ENCODE measurements at places on chromosomes 4 and X. TPM values are rescaled to one million over a fixed set of nuclear protein-coding genes. Genes with fewer than 3 reads are reported as not detected.

Gene OPN1LW
- not detected for total RNA-seq

GRCh38 chr4:8468746-8469535 lies 28.4 kb downstream of the TRMT44 start:
- H3K27ac ChIP-seq, result no peak overlapping the region
- DNase-seq, result peak; percentile 63
- H3K4me1 ChIP-seq, result peaks cover 5% of the 10 kb centered on the region
- no peak overlapping the region for H3K4me3 ChIP-seq
- H3K27me3 ChIP-seq, result no peaks in the 10 kb centered on the region

- DNase-seq, result no peak
- no peak overlapping the region for H3K27ac ChIP-seq
- H3K4me1 ChIP-seq, result no peaks in the 10 kb centered on the region
- H3K4me3 ChIP-seq, result no peak overlapping the region
Measured at GRCh38 chrX:76253432-76253831, 80.6 kb downstream of the PBDC1 start.

Gene PTCHD1
- total RNA-seq, result not detected

GRCh38 chrX:100319716-100320115 lies 90.4 kb downstream of the PCDH19 start:
- no peaks in the 10 kb centered on the region for H3K4me1 ChIP-seq
- H3K27me3 ChIP-seq, result no peaks in the 10 kb centered on the region
- DNase-seq, result no peak
- no peak overlapping the region for H3K27ac ChIP-seq
- H3K4me3 ChIP-seq, result no peak overlapping the region

DNA sequence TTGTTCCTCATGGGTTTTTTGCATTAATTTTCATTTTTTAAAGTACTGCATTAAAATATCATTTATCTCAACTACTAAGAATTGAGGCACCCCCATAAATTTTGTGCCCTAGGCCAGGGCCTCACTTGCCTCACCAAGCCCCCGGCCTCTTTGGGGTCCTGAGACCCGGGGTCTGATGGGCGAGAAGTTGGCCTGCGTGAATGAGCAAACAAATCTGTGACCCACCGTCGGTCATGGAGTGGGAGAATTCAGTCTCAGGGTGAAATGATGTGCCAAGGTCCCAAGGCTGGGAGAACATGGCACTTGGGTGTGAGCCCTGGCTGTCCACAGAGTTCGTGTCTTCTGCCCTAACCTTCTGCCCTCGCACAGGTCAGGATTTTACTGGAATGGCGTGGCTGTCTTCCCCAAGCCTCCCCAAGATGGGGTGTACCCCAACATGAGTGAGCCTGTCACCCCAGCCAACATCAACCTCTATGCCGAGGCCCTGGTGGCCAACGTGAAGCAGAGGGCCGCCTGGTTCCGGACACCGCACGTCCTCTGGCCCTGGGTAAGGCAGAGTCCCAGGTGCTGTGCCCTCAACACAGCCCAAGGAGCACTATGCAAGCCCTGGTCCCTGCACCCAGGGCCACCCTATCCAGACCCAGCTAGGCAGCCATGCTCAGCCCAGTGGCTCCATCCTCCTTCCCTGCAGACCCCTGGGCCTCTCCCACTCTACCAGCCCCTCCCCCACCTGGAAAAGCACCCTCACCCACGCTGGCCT lies 18.0 kb downstream of the MAN2B2 start:
- no peak overlapping the region for H3K4me3 ChIP-seq
- no peak for DNase-seq
- no peaks in the 10 kb centered on the region for H3K27me3 ChIP-seq
- H3K27ac ChIP-seq, result no peak overlapping the region
- no peaks in the 10 kb centered on the region for H3K4me1 ChIP-seq

Gene TMPRSS11E
- not detected for total RNA-seq

Gene PPP4R3C
- not detected for total RNA-seq

Gene FHDC1
- total RNA-seq, result 0.42 TPM

Gene AMOT
- 0.14 TPM for total RNA-seq

GRCh38 chr4:37588150-37588549 lies 98.0 kb downstream of the RELL1 start:
- no peak for DNase-seq
- no peaks in the 10 kb centered on the region for H3K36me3 ChIP-seq
- peaks cover 7% of the 10 kb centered on the region for H3K4me1 ChIP-seq
- H3K4me3 ChIP-seq, result no peak overlapping the region
- H3K27me3 ChIP-seq, result peaks cover 12% of the 10 kb centered on the region

Gene PCDH19
- total RNA-seq, result not detected

GRCh38 chr4:39710098-39710896 lies 12.4 kb downstream of the UBE2K start:
- H3K4me3 ChIP-seq, result peak overlapping the region; percentile 36
- peaks cover 33% of the 10 kb centered on the region for H3K4me1 ChIP-seq
- peak overlapping the region; percentile 60 for H3K27ac ChIP-seq
- H3K36me3 ChIP-seq, result no peaks in the 10 kb centered on the region
- H3K27me3 ChIP-seq, result no peaks in the 10 kb centered on the region
- no peak for DNase-seq

- no peaks in the 10 kb centered on the region for H3K27me3 ChIP-seq
- H3K4me1 ChIP-seq, result peaks cover 59% of the 10 kb centered on the region
- H3K27ac ChIP-seq, result peak overlapping the region; percentile 44
- no peaks in the 10 kb centered on the region for H3K36me3 ChIP-seq
- peak overlapping the region; percentile 54 for H3K4me3 ChIP-seq
Measured at GRCh38 chr4:158811704-158812103, 42.9 kb downstream of the FNIP2 start.

Gene GPR143
- not detected for total RNA-seq

Gene AREG
- 0.38 TPM for total RNA-seq

Gene SSX2
- not detected for total RNA-seq

Gene EDA
- 0.14 TPM for total RNA-seq

Gene BST1
- total RNA-seq, result 1.5 TPM

- H3K4me1 ChIP-seq, result no peaks in the 10 kb centered on the region
- H3K4me3 ChIP-seq, result no peak overlapping the region
- peaks cover 19% of the 10 kb centered on the region for H3K27me3 ChIP-seq
- no peak overlapping the region for H3K27ac ChIP-seq
- no peaks in the 10 kb centered on the region for H3K36me3 ChIP-seq
Measured at GRCh38 chr4:76856243-76857073, 41.5 kb downstream of the SOWAHB start.

Gene CPZ
- not detected for total RNA-seq

DNA sequence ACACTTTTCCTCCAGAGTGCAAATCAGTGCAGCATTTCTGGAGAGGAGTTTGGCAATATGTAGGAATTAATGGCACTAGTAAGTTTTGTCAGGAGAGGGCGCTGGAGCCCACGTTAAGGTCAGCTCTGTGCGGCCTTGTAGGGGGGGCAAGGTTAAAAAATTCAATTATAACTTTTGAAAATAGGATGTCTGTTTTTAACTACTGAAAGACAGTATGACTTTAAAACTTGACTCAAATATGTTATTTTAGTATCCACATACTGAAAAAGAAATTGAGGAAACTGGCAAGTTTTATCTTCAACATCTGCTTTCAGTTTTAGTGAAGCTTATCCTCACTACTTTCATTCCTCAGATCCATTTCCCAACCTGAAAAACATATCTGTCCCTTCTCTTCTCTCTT lies 30.9 kb upstream of the HSD17B13 start:
- H3K27ac ChIP-seq, result no peak overlapping the region
- no peaks in the 10 kb centered on the region for H3K4me1 ChIP-seq
- H3K36me3 ChIP-seq, result no peaks in the 10 kb centered on the region
- DNase-seq, result no peak
- no peak overlapping the region for H3K4me3 ChIP-seq

DNA sequence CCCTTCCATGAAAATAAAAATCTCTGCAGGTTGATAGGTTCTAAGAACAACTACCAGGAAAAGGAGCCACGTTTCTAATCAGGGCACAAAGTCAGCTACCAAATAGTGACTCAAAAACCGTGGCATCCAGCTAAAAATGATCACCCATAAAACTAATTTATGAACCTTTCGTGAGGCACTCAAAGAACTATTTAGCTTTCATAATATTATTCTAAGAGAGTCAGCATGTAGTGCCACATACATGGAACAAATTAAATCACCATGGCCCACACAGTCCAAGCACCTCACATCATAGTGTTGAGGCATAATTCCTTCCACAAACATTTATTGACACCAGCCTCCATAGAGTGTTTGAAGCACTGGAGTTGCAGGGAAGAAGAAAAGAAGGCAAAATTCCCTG lies 252.0 kb upstream of the PPARGC1A start:
- DNase-seq, result no peak
- no peak overlapping the region for H3K27ac ChIP-seq
- H3K36me3 ChIP-seq, result no peaks in the 10 kb centered on the region
- no peak overlapping the region for H3K4me3 ChIP-seq
- H3K27me3 ChIP-seq, result no peaks in the 10 kb centered on the region
- H3K4me1 ChIP-seq, result no peaks in the 10 kb centered on the region

DNA sequence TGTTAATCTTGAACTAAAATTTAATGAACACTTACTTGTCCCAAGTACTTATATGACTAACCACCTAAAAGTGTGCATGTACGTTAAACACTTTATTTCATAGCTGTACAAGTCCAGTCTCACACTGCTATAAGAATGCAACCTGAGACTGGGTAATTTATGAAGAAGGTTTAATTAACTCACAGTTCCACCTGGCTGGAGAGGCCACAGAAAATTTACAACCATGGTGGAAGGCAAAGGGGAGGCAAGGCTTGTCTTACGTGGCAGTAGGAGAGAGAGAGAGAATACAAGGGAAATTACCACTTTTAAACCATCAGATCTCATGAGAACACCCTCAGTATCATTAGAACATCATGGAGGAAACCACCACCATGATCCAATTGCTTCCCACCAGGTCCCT lies 748.7 kb upstream of the HS3ST1 start:
- H3K27ac ChIP-seq, result no peak overlapping the region
- H3K4me3 ChIP-seq, result no peak overlapping the region

Gene NLGN4X
- total RNA-seq, result not detected

DNA sequence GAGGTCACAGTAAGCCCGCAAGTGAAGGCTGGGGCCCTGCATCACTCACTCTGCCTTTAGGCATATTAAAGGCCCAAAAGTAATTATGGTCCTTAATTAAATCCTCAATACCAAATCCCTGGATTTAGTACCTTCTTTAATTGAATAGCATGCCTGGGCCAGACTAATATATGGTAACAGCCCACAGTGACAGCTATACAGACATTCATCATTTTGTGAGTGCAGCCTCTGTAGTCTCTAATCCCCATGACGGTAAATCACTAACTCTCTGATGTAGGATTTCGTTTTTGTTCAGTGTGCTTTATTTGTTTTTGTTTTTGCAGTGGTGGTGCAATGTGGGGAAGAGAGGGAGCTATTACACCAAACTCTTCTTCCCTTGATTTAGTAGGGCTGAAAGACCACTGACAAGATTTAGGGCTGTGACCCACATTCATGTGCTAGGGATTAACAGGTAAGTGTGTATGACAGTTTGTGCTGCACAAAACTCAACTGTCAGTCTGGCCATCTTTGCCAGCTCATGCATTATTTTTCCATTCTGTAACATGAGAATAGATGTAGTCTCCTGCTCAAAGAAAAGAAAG lies 60.6 kb upstream of the SLC39A8 start:
- H3K4me3 ChIP-seq, result no peak overlapping the region
- no peak for DNase-seq
- H3K36me3 ChIP-seq, result no peaks in the 10 kb centered on the region
- H3K27ac ChIP-seq, result no peak overlapping the region

DNA sequence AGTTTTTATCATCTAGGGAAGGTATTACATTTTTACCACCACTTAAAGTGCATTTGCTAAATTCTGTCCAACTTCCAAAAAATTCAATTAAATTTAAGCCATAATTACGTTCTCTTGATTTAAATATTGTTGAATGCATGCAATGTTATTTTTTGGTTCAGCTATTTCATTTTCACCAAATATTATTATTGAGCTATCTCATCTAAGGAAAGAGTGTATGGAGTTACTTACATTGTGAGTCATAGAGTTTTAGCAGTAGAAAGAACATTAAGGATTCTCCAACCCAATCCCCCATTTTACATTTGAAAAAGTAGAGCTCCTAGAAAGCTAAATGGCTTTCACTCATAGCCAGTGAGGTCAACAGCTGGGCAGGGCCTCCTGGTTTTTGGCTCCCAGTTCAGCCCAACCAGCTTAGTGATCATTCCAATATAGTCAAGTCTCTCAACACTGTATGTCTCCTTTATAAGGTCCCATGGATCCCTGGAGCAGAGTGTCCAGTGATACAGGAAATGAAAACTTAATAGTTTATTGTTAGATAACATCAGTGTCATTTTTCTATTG lies 60.5 kb downstream of the NDNF start:
- H3K4me3 ChIP-seq, result no peak overlapping the region
- no peaks in the 10 kb centered on the region for H3K4me1 ChIP-seq
- no peaks in the 10 kb centered on the region for H3K36me3 ChIP-seq
- H3K27ac ChIP-seq, result no peak overlapping the region
- peaks cover 7% of the 10 kb centered on the region for H3K27me3 ChIP-seq
- DNase-seq, result no peak

Gene KCTD8
- total RNA-seq, result not detected

Gene NHSL2
- 0.07 TPM for total RNA-seq

GRCh38 chrX:79400623-79401022 lies 33.5 kb upstream of the ITM2A start:
- no peaks in the 10 kb centered on the region for H3K4me1 ChIP-seq
- H3K36me3 ChIP-seq, result peaks cover 9% of the 10 kb centered on the region
- H3K27me3 ChIP-seq, result peaks cover 5% of the 10 kb centered on the region
- H3K27ac ChIP-seq, result no peak overlapping the region
- no peak overlapping the region for H3K4me3 ChIP-seq

- H3K27ac ChIP-seq, result peak overlapping the region; percentile 76
- peak overlapping the region; percentile 46 for H3K4me3 ChIP-seq
- H3K36me3 ChIP-seq, result no peaks in the 10 kb centered on the region
- H3K4me1 ChIP-seq, result peaks cover 77% of the 10 kb centered on the region
- no peaks in the 10 kb centered on the region for H3K27me3 ChIP-seq
Measured at GRCh38 chrX:7086384-7086783, 61.1 kb upstream of the STS start.

Gene FRG2
- not detected for total RNA-seq

- no peak overlapping the region for H3K4me3 ChIP-seq
- no peak for DNase-seq
- no peaks in the 10 kb centered on the region for H3K4me1 ChIP-seq
- H3K27ac ChIP-seq, result no peak overlapping the region
- H3K36me3 ChIP-seq, result peaks cover 4% of the 10 kb centered on the region
Measured at GRCh38 chr4:69793732-69794131, 33.3 kb upstream of the SULT1B1 start.

All from natural killer cell treated with Interleukin-12 subunit alpha and Interleukin-12 subunit beta and Interleukin-15 and Interleukin-18, amount 100 ng/mL, for 72 hours (primary cell).